ENCODE measurements at places on chromosomes 1 and 21.

GRCh38 chr1:11485191-11485590, 6.2 kb downstream of the DISP3 start:
- no peak for DNase-seq

DNA sequence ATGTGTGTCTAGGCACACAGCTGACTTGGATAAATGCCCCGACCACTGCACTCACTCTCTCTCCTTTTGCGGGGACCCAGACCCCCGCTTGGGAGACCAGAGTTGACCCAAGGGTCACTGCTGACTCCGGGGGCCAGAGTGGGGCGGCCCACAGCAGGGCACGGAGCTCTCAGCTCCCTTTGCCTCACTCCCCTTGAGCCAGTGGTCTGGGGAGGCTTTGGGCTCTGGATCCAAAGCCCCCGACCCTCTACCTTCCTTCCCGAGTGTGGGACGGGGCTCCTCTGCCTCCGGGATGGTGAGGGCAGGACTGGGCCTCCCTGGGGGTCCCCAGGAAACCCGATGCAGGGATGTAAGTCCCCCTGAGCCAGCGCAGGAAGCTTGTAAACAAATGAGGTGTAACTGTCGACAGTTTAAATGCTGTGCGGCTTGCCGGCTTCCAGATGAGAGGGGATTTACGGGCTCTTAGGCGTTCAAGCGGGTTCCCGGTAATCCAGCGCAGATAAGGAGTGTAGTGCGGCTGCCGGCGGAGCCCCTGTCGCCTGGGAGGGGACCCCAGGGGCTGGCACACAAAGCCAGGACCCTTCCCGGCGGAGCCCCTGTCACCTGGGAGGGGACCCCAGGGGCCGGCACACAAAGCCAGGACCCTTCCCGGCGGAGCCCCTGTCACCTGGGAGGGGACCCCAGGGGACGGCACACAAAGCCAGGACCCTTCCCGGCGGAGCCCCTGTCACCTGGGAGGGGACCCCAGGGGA, 7.4 kb downstream of the ACTRT2 start:
- DNase-seq = no peak

- DNase-seq = no peak
Measured at GRCh38 chr1:82226186-82226505, 425.4 kb downstream of the ADGRL2 start.

GRCh38 chr1:19088717-19089442, 121.2 kb downstream of the UBR4 start:
- DNase-seq = no peak

DNA sequence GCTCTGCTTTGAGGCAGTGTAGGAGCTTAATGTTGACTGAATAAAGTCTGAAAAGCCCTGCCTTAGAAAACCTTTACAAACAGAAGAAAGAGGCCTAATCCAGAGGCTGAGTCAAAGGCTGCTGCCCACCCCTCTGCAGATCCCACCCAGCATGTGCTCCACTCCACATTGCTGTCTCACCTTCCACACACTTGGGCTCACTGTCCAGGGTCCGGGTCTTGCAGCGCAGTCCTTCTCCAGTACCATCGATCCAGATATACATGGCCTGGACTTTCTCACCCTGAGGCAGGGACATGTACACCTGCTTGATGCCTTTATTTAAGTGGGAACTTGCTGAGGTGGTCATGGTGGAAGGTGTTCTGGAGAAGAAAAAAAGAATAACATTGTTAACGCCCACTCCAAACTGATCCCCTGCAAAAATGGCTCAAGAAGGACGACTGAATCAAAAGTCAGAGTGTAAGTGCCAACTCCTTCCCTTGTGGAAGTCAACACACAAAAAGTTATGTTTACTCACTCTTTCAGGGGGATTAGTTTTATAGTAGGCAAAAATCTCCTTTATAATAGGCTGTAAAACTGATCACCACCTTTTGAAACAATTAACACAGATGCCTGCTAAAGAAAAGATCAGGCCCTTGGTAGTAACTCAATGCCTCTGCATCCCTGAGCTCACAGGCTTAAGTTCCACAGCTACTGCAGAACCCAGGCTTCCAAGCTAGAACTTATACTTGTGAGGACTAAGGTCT, 3.0 kb downstream of the GLUL start:
- DNase-seq = no peak

DNA sequence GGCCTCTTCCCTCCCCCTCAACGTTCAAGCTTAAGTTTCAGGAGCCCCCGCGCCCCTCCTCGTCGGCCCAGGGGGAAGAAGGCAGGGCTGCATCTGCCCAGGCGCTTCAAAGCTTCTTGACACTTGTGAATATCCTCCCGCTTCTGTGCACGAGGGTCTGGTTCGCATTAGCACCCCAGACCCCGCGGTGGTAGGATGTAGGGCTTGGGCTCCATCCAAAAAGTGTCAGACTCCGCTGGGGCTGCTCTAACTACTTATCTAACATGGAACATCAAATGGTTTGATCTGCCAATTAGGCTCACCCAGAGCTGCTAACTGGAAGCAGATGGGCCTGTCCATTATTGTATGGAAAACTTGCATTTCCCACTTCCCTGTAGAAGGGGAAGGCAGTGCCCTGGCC, 28.9 kb downstream of the TAS1R2 start:
- no peak for DNase-seq

- DNase-seq = peak; percentile 66
Measured at GRCh38 chr1:9629445-9630201, 21.9 kb upstream of the PIK3CD start.

- DNase-seq = no peak
Measured at GRCh38 chr1:229203030-229203751, 67.7 kb upstream of the RAB4A start.

- DNase-seq = no peak
Measured at GRCh38 chr1:241857131-241857530, 9.1 kb downstream of the EXO1 start.

- DNase-seq = no peak
Measured at GRCh38 chr1:54594463-54594862, 28.9 kb downstream of the FAM151A start.

DNA sequence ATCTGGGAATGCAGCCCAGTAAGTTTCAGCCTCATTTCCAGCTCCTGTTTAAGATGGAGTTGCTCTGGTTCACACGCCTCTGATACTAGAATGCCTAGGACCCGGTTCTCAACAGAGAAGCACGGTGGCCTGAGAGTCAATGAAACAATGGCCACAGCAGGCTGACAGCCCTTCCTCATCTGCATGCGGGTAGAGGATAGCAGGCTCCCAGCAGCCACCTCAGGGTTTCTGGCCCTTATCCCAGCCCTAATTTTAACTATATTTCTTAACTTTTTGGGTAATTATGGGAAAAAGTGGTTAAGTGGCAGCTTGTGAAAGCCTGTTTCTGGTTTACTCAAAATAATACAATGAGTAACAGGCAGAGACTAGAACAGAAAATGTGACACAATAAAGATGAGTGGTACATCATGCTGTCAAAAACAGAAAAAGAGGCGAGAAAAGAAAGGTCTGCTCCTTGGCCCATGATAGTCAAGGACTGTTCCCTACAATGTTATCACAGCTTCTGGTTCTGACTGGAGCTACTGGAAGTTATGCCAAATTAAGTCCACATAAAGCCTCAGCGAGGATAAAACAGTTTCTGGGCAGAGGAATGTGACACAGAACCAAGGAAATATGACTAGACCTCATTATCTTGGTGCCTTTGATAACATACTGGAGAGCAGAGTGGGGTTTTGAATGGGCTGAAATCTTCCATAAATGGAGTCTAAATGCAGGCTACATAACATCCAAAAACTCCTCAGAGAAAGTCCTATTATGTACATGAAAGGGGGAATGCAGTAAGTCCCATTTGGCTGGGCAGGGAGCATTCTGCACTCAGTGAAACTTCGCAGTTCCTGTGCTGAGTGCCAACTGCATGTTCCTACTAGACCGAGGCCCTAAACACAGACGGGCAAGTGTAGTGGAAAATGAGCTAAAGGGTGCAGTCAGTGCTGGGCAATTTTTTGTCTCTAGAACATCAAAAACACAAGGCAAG, 92.1 kb downstream of the NIBAN1 start:
- no peak for DNase-seq

- no peak for DNase-seq
Measured at GRCh38 chr1:84117868-84118267, 26.2 kb upstream of the PRKACB start.

GRCh38 chr1:58380345-58380744, 166.2 kb downstream of the OMA1 start:
- no peak for DNase-seq

DNA sequence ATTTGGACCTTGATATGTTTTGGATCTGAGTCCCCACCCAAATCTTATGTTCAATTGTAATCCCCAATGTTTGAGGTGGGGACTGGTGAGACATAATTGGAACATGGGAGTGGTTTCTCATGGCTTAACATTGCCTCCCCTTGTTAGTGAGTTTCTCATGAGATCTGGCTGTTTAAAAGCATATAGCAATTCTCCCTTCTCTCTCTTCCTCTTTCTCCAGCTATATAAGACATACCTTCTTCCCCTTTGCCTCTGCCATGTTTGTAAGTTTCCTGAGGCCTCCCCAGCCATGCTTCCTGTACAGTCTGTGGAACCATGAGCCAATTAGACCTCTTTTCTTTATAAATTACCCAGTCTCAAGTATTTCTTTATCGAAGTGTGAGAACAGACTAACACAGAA, 692.4 kb downstream of the KCNT2 start:
- DNase-seq = no peak

DNA sequence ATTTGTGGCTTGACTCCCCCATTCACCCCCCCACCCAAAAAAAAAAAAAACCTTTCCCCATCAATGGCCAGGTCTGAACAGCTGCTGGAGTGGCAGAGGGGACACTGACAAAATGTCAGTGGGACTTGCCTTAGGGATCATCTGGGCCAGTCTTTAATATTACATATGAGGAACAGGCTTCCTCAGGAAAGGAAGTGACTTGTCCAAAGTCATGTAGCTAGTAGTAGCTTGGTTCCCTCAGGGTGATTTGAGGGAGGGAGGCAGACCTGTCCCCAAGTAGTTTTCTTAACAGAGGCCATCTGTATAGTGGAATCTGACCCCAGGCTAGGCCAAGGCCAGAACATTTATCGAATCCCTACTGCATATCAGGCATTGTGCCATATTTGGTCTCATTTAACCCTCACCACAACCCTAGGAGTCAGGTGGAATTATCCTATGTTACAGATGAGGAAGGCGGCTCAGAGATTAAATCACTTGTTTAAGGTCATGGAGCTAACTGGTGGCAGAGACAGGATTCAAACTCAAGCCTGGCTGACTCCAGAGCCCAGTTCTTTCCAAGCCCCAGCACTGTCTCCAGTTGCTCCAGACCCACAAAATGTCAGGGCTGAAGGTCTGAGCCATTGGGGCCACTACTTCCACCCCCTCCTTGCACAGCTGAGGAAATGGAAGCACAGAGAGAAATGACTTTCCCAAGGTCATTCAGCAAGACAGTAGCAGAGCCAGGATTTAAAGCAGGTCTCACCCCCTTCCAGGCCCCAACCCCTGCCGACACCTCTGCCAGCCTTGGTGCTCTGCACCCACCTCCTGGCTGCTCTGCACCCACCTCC, 10.4 kb downstream of the ZBTB7B start:
- DNase-seq = no peak

DNA sequence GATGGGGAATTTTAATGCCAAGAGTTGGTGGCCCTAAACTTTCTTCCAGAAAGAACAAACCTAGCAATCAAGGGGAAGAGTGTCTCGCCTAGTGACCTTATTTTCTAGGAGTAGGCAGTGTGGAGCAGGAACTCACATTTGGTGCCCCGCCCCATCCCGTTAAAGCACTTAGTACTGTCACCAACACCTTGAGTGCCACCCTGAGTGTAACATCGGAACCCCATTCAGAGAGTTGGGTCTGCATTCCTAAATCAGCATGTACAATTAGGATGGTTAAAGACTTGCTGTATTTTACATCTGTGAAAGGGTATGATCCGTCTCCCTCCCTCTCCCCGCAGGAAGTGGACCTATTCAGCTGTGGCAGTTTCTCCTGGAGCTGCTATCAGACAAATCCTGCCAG, 15.5 kb downstream of the ETS2 start:
- DNase-seq = no peak

- DNase-seq = no peak
Measured at GRCh38 chr1:18285538-18285924, 177.9 kb downstream of the IGSF21 start.

- no peak for DNase-seq
Measured at GRCh38 chr1:23394684-23395083, 25.0 kb upstream of the ZNF436 start.

GRCh38 chr1:31802190-31803150, 13.4 kb downstream of the SPOCD1 start:
- DNase-seq = no peak

GRCh38 chr1:211699059-211699458, 23.6 kb upstream of the NEK2 start:
- DNase-seq = no peak

DNA sequence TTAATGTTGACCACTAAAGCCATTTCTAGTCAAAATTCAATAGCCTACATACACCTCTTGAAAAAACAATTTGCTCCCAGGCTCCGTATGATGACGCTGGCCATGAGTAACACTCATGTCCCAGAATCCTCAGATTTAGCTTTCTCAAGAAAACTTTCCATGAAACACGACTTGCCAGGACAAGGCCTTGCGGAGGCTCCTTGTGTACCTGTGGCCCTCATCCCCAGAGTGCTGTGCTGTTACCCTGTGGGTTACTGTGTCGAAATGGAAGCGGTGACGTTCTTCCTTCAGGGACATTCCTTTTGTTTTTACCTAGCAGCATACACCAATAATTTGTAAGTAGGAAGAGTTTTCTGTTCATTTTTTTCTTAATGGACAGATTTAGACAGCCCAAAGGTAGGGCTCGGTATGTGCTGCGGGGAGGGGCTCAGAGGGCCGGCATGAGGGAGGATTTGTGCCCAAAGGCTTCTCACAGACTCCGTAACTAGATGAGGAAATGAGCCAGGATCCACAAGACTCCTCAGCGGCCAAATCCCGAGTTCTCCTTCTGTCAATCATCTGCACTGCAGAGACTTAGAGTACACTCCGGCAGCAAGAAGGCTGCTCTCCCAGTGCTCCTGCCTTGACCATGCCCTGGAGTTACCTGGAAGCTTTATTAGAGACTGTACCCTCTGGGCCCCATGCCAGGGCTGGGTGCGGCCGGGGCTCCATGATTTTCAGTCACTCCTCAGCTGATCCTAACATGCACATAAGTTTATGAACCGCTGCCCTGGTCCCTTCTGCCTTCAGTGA, 17.8 kb downstream of the GNG12 start:
- DNase-seq = no peak

- DNase-seq = no peak
Measured at GRCh38 chr1:196459383-196459782, 148.9 kb downstream of the KCNT2 start.

GRCh38 chr1:222048094-222048595, 306.3 kb upstream of the DUSP10 start:
- DNase-seq = no peak

- no peak for DNase-seq
Measured at GRCh38 chr1:6547301-6547700, 7.0 kb downstream of the NOL9 start.
